ENCODE measurements at places on chromosomes 16 and 17.

GRCh38 chr17:29149431-29150064 is 30.6 kb downstream of the MYO18A start:
- DNase-seq, result peak; percentile 78

- no peak for DNase-seq
Measured at GRCh38 chr16:7839568-7839967, 506.9 kb downstream of the RBFOX1 start.

DNA sequence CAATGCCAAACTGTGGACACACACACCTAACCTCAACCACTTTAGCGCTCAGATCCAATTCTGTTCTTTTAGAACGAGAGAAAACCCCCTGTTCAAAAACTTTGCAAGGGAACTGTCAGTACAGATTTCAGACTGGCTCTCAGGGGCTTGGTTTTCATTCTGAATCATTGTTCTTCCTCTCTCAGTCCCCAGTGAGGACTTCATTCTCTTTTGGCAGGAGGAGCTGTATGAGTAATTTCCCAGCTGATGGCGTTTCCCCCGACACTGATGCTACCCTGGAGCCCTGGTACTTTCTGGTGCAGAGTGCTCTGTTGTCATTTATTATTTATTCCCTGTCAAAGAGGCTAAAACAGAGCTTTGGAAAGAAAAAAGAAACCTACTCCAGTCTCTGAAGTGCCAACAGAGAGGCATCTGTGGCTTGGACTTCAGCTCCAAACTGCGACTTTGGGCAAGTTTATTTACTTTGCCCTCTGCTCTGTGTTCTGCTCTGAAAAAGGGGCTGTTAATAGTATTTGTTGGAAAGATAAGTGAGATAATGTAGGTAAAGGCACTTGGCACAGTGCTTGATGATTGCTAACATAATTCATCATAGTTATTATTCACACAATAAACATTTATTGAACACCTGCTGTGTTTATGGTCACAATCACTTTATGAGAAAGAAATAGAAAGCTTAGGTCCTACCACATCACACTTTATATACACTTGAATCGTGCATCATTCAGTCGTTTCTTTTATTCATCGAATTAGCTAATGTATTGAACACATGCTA is 28.3 kb downstream of the ETV4 start:
- no peak for DNase-seq

DNA sequence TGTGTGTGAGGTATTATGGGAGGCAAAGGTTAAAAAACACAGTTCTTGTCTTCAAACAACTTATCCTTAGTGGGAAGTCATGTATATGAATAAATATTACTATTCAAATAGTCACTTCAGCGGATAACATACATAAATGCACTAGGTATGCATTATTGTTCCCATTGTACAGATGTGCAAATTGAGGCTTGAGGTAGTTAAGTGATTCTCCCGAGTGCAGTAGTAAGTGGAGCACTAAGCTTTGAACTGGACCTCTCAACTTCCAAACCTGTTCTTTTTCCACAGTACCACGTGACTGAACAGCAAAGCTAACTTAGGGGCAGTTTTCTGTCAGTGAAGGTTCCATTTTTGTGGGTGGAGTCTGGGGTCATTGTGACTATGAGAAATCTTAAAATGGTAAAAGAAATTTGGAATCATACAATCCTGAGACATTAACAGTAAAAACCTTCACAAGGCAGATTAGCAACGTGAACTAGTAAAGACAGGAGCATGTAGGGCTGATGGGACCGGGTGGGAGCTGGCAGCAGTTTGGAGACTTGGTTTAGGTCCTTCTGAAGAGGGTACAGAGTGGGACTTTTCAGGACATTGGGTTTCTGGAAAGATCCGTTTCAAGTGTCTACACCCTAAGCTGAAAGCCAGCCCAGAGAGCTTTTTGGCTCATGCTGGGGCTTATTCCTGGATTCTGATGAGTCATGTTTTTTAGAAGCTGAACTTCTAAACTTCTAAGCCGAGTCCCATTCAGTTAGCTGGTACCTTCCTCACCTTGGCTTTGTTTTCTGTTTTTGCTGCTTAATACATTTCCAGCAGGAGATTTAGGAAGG is 204.9 kb downstream of the PRKCA start:
- DNase-seq, result no peak

- no peak for DNase-seq
Measured at GRCh38 chr17:41894791-41895331, 23.9 kb downstream of the ACLY start.

- peak; percentile 66 for DNase-seq
Measured at GRCh38 chr17:56834380-56835263, 671 bp downstream of the DGKE start.

Measured in ureter (tissue), 1 donor.